ENCODE measurements at places on chromosomes 6 and 20.
A peak's percentile ranks its signal among the peaks of the same experiment; 100 is the strongest.

DNA sequence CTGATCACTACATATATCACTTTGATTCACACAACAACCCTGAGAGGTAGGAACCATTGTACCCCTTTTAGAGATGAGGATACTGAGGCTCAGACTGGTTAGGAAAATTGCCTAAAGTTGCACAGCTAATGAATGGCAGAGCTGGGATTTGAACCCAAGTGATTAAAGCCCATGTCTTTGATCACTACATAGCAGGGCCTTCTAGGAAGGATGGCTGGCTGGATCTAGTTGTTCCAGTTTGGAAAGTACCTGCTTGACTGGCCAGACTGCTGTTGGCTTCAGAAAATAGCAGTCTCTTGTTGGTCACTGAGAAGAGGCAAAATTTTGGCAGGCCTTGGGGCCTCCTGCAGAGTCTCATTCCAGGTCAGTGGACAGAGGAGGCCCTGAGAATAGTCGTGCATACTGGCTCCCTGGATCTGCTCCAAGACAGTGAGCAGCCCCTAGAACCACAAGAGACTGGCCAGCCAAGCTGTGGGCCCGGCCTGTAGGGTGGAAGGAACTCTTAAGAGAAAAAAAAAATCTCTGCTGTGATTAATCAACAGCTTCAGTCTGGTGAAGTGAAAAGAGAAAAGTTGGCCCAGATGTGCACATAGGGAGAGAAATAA is 17.5 kb downstream of the PPARD start:
- no peak for DNase-seq

- no peak for DNase-seq
These were observed 51.3 kb upstream of the CCDC167 start for GRCh38 chr6:37551002-37551401.

GRCh38 chr20:40636486-40636885 is 52.5 kb downstream of the MAFB start:
- no peak for DNase-seq

- peak; percentile 64 for DNase-seq
These were observed 3.3 kb upstream of the RAET1G start for GRCh38 chr6:149925974-149926777.

DNA sequence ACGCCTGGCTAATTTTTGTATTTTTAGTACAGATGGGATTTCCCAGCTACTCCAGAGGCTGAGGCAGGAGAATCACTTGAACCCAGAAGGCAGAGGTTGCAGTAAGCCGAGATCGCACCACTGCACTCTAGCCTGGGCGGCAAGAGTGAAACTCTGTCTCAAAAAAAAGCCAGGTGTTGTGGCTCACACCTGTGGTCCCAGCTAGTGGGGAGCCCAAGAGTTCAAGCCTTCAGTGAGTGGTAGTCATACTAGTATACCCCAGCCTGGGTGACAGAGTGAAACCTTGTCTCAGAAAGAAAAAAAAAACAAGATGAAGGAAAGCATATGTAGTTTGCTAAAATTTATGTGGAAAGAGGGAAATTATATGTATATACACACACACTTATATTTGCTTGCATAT is 20.0 kb upstream of the POU5F1 start:
- DNase-seq, result no peak

- DNase-seq, result no peak
These were observed 712.9 kb upstream of the MAP3K7 start for GRCh38 chr6:91299544-91300491.

DNA sequence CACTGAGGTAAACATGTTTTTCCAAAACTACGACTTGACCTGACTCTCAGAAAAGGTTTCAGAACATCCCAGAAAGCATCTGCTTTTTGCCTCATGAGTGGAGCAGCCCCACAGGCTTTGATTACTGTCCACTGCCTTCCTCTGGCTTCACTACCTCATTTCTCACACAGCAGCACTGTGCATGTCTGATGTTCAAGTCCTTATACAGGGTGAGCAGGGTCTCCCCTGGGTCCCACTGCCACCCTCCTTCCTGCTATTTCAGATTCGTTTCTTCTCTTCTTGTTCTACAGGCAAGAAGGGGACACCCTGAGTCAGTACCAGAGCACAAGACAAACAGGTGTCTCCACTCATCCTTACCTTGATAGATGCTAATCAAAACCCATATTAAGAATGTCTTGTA is 64.7 kb upstream of the NFATC2 start:
- DNase-seq, result no peak

DNA sequence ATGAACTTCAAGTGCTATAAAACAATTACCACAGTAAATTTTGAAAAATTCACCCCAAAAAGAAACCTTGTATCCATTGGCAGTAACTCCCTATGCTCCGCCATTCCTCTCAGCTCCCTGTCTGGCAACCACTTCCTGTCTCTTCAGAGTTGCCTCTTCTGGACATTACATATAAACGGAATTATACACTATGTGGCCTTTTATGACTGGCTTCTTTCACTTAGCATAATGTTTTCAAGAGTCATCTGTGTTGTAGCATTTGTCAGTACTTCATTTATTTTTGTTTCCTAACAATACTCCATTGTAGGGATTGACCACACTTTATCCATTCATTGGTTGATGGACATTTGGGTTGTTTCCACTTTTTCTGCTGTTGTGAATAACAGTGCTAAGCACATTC is 50.1 kb downstream of the CEP43 start:
- no peak for DNase-seq

- DNase-seq, result no peak
These were observed 89.4 kb downstream of the TRDN start for GRCh38 chr6:123547216-123547978.

DNA sequence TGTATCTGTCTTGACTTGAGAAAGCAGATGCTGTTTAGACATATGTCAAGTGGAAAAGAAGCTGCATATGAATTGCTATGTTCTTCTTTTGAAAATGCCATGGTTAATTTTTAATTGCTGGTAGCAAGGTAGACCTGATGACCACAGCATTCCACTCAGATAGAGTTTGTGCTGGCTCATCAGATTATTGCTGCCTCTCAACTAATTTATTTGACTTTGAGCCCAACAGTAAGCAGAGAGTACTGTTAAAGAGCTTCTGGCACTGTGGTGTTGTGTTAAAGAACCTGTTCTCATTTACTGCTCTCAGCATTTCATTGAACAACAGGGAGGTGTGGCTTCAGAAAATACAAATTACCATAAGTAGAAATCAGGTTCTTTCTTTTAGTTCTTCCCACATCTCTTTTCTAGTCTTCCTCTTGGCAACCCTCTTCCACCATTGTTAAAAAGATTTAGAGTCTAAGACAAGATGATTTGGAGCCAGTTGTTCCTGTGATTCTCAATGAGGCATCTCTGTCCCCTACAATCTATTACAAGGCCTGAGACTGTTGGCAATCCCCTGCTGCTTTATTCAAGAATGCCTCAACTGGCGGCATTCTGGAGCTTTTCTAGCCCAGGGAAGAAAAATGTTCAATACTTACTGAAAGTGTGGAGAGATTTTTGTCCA is 967.6 kb upstream of the GJE1 start:
- DNase-seq, result no peak

DNA sequence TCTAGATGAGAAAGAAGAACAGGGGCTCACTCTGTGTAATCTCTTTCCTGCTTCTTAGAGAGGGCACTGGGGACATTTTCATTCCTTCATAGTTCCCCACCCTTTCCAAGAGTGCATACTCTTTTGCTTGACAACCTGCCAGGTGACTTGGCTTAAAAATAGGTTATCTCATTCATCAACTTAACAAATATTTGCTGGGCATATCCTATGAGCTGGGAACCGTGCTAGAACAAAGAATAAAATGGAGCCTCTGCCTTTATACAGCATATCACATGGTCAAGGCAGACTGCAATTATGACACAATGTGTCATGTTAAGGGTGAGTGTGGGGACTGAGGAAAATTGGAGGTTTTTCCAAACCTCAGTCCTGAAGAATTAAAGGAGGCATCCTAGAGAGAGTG is 209.8 kb upstream of the FOXA2 start:
- no peak for DNase-seq

GRCh38 chr6:121310495-121310894 is 23.8 kb downstream of the TBC1D32 start:
- no peak for DNase-seq

DNA sequence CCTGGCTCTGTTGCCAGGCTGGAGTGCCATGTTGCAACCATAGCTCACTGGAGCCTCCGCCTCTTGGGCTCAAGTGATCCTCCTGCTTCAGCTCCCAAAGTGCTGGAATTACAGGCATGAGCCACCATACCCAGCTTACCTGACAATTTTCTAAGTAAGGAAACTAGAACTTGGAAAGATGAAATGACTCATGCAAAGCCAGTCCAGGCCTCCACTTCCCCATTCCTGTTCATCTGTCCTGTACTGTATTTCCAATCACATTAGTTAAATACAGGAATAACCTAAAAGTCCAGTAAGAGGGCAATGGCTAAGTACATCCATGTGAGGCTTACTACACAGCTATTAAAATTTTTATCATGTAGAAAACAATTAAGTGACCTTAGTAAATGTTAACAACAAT is 8.3 kb upstream of the ADGB start:
- DNase-seq, result no peak

- no peak for DNase-seq
These were observed 21.8 kb upstream of the MROH8 start for GRCh38 chr20:37200926-37201826.

- no peak for DNase-seq
These were observed 636.9 kb downstream of the QKI start for GRCh38 chr6:164051427-164051826.

GRCh38 chr6:154425034-154425433 is 68.4 kb upstream of the IPCEF1 start:
- no peak for DNase-seq

GRCh38 chr20:38109591-38110524 is 55.2 kb downstream of the TGM2 start:
- no peak for DNase-seq

GRCh38 chr6:46704562-46704961 is 16.9 kb downstream of the TDRD6 start:
- DNase-seq, result no peak

GRCh38 chr20:50120935-50121693 is 8.2 kb upstream of the UBE2V1 start:
- DNase-seq, result peak; percentile 65

GRCh38 chr20:4813863-4814695 is 92.4 kb downstream of the PRND start:
- peak; percentile 84 for DNase-seq

- no peak for DNase-seq
These were observed 4.6 kb downstream of the PPP1R3G start for GRCh38 chr6:5089481-5090438.

GRCh38 chr6:98833307-98834059 is 891 bp upstream of the POU3F2 start:
- DNase-seq, result no peak

- DNase-seq, result no peak
These were observed 326.7 kb upstream of the CNR1 start for GRCh38 chr6:88492824-88493223.

- no peak for DNase-seq
These were observed 500.1 kb upstream of the ID4 start for GRCh38 chr6:19337101-19337500.

GRCh38 chr20:8427419-8428040 is 295.5 kb downstream of the PLCB1 start:
- DNase-seq, result no peak

DNA sequence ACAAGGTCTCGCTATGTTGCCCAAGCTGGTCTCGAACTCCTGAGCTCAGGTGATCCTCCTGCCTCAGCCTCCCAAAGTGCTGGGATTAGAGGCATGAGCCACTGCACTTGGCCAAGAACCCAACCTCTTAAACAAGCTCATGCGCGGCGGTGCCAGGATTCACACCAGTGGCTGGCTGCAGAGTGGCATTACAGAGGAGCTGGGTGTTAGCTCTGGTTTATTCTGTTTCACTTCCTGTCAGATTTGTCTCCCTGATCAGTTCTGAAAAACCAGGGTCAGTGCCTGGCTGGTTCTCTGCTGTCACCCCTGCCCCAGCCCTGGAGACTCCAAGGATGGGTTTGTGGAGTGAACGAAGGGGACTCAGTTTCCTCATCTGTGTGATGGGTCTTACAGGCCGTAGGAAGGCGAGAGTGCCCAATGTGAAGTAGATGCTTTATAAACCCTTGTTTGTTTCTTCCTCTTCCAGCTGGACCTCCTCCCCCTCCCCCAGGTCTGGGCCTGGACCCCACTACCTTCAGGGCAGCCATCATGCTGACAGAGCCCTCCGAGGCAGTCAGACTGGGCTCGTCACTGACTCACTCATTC is 63.4 kb downstream of the UBE2V1 start:
- DNase-seq, result no peak

GRCh38 chr6:101626269-101626668 is 232.8 kb downstream of the GRIK2 start:
- no peak for DNase-seq

GRCh38 chr6:96227135-96227534 is 211.4 kb downstream of the FUT9 start:
- DNase-seq, result no peak

DNA sequence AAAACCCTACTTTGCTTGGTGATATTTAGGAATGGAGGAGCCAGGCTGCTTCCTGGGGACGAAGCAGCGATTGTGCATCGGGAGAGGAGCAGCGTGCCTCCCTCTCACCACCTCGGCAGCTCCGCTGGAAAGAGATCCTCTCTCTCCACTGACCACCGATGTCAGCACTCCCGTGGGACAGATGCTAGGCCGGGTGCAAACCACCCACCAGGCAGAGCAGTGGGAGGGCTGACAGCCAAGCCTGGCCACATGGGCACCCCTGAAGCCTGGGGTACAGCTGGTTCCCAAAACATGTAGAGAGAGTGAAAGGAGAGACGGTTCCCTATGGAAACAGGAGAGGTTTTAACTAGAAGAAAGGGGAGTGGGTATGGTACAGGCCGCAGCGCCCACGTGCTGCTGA is 220.0 kb downstream of the ANKRD60 start:
- DNase-seq, result no peak

- DNase-seq, result no peak
These were observed 100.9 kb upstream of the SIM1 start for GRCh38 chr6:100565439-100566104.

DNA sequence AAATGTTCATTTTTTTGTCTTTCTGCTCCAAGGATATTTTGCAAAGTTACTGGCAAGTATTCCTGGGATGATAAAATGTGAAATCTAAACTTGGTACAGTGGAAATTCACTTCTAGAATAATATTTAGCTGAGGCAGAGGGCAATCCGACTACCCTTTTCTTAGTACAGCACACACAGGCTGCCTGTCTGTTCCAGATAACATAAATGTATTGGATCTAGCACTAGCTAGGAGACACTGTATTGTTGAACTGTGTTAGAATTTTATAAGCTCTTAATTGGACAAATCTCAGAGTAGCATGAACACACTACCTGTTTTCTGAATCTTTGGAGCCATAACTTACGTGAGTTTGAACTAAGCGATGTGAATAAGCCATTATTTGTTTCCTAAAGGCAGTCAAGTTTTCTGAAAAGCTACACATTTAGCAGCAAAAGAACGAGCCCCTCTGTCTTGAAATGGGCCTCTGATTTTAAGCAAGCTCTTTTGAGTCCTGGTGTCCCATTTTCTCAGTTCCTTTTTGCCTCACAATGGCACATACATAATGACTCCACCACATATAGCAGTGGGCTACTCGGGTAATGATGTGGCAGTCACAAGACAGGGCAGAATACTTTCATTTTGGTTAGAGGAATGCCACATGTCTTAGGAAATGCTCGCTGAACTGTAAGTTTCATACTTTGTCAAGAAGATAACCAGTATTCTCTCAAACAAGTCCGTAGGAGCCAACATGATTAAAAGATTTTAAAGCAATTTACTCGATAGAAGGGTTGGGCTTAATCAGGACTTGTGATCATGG is 116.5 kb upstream of the ESR1 start:
- peak; percentile 49 for DNase-seq

GRCh38 chr6:142155895-142156757 is 9.1 kb downstream of the VTA1 start:
- DNase-seq, result no peak

Measured in CD4-positive, alpha-beta T cell treated with Interferon alpha-2 for 1 hour (primary cell).